AG04450 (cell line): ENCODE measurements at places on chromosomes 4 and X.
A peak's percentile ranks its signal among the peaks of the same experiment; 100 is the strongest.

DNA sequence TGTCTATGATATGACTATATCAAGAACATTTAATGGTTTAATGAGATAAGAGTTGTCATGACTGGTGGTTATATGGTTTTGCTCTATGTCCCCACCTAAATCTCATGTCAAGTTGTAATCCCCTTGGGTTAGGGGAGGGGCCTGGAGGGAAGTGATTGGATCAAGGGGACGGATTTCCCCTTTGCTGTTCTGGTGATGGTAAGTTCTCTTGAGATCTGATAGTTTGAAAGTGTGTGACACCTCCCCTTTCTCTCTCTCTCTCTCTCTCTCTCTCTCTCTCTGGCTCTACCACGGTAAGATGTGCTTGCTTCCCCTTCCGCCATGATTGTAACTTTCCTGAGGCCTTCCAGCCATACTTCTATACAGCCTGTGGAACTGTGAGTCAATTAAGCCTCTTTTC lies 803.4 kb downstream of the TRIML1 start:
- DNase-seq: no peak

DNA sequence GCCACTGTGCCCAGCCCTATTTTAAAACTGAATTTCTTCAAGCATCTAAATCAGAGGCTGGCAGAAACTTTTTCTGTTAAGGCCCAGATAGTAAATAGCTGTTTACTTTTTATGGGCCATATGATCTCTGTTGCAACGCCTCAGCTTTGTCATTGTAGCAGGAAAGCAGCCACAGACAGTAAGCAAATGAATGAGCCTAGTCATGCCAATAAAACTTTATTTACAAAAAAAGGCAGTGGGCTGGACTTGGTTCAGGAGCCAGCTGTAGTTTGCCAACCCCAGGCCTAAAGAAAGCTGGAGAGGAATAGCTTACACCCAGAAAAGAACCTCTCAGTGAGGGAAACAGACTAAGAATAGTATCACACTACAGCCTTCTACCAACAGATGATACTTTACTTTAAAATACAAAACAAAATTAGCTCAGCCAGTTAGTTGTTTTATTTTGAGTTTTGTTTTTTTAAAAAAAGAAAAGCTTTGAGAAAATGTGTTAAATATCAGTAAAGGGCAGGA lies 25.5 kb downstream of the CHST7 start:
- DNase-seq: no peak

DNA sequence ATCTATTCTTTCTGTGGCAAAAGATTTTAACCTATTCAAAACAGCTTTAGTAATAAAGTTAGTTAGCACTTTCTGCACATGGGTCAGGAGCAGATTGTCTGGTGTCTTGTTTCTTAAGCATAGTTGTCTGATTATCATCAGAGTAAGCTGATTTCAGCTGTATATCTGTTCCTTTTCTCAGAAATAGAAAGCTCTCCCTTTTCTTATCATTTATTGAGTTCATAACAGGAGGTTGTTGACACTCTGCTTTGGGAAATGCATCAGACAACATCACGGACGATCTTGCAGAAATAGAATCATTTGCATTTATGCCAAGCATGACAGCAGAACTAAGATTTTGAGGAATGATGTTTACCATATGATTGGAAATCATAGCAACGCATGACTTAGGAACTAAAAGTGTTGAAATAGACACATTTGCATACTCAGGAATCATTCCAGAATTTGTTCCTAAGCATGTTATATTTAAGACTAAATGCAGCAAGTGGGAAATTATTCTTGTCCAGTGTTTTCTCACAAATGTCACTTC lies 66.7 kb downstream of the RBMX2 start:
- DNase-seq: no peak

DNA sequence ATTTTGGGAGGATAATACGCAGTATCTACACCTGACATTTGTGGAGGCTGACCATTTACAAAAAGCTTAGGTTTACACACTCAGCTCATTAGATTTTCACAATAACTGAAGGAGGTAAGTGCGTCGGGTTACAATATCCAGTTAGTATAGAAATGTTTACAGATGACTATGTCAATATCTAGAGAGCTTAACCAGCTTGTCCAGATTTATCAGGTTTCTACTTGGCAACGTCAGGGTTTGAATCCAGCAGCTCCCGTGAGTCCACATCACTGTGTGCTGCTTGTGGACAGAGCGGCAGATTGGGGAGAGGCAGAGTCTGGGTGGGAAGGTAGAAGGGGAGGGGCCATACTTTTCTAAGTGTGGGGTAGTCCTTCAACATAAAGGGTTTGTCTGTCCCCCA lies 28.3 kb downstream of the ARHGAP10 start:
- DNase-seq: no peak

DNA sequence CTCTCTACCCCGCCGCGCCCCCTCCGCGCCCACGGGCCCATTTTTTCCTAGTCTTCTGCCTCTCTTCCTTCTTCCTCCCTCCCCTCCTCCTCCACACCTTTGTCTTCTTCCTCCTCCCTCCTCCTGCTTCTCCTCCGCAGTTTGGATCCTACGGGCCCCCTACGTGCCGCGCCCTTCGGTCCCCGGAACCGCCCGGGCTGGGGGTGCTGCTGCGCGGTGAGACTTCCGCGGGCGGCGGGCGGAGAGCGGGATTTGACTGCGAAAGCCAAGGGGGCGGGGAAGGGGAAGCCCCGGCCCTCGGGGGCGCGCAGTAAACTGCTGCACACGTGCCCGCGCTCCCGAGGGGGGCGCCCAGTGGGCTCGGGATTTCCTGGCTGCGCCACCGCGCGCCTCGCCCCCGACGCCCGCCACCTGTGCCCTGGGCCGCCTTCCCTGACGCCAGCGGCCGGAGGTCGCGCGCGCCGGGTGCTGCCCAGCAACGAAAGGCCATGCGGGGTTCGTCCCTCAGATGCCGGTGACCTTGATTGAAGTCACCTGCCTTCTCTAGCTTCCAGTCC lies 3.3 kb upstream of the NKX3-2 start:
- no peak for DNase-seq

GRCh38 chr4:101421386-101421785 lies 74.1 kb upstream of the PPP3CA start:
- no peak for DNase-seq

- no peak for DNase-seq
Observed at GRCh38 chrX:133215017-133215416, 3.1 kb downstream of the TFDP3 start.

GRCh38 chrX:57528670-57529255 lies 63.0 kb upstream of the ZXDB start:
- DNase-seq: no peak

- no peak for DNase-seq
Observed at GRCh38 chr4:40916880-40917279, 167.1 kb downstream of the NSUN7 start.

DNA sequence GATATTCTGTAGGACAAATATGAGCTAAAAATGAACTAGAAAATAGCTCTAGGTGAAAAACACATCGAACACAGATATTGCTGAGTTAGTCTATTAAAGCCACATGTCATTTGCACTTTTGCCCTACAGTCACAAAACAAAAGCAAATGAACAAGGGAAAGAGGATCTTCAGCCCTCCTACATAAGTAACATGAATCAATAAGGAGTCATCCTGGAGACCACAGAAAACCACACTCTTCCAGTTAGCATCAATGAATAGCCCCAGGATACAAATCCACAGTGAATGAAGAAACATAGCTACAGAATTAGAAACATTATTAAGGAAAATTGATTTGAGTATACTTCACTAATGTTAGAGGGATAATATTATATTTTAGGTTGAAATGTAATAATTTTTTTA lies 311.4 kb downstream of the MAPK10 start:
- DNase-seq: no peak

GRCh38 chr4:95409750-95410149 lies 139.0 kb downstream of the UNC5C start:
- no peak for DNase-seq

- peak; percentile 67 for DNase-seq
Observed at GRCh38 chr4:106287353-106287969, 28.5 kb downstream of the TBCK start.

GRCh38 chrX:15664487-15665444 lies at the start of gene CLTRN:
CLTRN (minus strand) TSS chrX:15664805; CDS start chrX:15664775, 30 bp downstream.
- no peak for DNase-seq

DNA sequence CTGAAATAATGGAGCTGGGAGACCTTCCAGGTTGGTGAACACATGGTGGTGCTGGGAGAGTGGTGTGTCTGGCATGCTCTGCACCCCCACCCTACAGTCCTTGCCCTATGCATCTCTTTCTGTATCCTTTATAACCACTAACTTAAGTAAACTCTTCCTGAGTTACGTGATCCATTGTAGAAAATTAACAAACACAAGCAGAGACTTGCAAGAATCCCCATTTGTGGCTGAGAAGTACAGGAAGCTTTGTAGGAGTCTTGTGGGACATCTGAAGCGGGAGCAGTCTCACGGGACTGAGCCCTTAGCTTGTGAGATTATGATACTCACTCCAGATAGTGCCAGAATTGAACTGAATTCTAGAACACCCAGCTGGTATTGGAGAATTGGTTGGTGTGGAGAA lies 14.3 kb upstream of the FAM13A start:
- no peak for DNase-seq

DNA sequence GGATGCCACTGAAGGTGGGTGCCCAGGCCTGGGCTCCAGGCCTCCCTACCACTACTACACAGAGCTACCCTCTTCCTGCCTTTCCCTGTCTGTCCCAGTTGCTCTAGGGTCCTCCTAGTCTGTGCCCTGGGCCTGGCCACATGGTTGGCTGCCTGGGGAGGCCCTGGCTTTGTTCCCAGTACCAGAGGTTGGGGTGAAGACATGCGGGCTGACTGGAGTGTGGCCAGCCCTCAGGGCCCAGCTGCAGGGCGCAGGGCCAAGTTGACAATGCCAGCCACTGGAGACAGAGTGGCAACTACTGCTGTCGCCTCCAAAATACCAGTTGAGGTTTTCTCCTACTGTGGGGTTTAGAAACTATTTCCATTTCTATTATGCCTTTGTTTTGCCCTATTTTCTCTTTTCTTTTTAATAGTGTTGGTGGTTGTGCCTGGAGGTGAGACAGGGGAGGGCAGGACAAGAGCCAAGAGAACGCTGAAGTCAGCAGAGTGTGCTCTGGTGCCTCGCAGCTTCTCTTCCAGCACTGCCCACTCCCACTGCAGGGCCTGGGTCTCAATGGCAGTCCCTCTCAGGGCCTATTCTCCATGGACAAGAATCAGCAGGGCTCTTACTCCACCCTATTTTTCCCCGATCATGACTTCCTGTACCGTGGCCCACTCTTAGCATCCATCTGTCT lies 32.2 kb upstream of the XPNPEP2 start:
- DNase-seq: no peak

- DNase-seq: no peak
Observed at GRCh38 chr4:187929024-187929423, 66.5 kb upstream of the ZFP42 start.

GRCh38 chr4:119657111-119657611 lies 28.6 kb upstream of the PDE5A start:
- no peak for DNase-seq

GRCh38 chr4:6944301-6945051 lies 34.9 kb downstream of the TBC1D14 start:
- DNase-seq: no peak

DNA sequence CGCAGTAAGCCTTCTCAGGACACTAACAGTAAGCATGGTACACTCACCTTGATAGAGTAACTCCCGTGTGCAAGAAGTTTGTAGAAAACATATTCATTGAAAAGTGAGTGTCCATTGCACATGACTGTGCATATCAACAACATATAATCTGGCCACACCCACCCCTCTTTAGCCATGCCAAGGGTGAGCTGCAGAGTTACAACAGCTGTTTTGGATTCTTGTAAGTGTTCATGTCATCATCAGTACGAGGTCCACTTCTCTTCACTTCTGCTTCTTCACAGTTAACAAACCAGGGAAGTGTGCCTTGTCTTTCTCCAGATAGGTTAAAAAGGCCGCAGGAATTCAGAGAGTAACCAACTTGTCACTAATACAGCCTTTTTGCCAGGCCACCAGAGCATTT lies 116.6 kb downstream of the IRF2 start:
- DNase-seq: no peak

DNA sequence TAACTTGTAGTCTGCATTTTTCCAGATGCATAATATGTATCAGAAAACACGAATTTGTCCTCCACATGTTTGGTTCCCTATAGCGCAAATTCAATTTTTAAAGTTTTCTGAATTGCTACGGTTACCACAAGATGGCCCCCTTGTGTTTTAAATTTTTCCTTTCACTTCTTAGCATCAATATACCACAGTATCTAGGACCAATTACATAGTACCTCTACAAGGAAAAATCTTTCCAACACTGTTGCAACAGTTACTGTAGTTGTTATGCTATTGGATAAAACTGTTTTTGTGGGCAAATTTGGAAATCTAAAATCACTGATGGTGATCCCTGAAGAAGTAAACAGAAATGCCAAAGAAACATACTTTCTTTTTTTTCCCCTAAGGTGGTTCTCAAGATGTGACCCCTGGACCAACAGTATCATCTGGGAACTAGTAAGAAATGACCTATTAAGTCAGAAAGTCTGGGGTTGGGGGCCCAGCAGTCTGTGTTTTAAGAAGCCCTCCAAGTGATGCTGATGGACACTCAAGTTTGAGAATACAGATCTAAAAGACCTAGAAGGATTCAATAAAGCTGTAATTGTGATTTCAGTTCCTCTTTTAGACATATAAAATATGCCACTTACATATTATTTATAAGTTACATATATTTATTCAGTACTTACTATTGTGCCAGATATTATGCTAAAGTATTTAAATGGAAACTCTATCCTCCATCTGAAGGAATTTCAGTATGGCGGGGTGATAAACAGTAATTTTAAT lies 3.1 kb downstream of the ZGRF1 start:
- DNase-seq: no peak

DNA sequence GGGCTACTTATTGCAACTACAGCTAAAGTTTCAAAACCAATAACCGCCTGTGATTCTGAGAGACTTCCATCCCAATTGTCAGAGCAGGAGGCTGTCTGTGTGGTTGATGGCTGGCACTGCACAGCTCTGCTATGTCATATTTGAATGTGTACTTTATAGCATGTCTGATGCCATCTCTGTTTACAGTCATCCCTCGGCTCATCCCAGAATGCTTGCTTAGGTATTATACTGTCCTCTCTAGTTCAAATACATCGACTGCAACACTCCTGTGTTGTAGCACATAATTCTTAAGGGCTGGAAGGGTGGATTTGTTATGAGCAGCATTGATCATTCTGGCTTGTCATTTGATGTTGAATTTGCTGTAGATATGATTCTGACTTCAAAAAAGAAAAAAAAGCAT lies 1617.5 kb upstream of the TENM3 start:
- no peak for DNase-seq

- DNase-seq: no peak
Observed at GRCh38 chr4:56930638-56931037, 22.9 kb downstream of the REST start.

GRCh38 chrX:153763298-153763932 lies 634 bp upstream of the PLXNB3 start:
- DNase-seq: no peak

- DNase-seq: no peak
Observed at GRCh38 chr4:172153719-172154118, 340.5 kb downstream of the GALNTL6 start.

GRCh38 chr4:102341201-102341600 lies 4.1 kb downstream of the SLC39A8 start:
- DNase-seq: no peak

- peak; percentile 13 for DNase-seq
Observed at GRCh38 chr4:25113915-25114904, 46.0 kb downstream of the SEPSECS start.

GRCh38 chrX:139828033-139828432 lies 104.8 kb downstream of the ATP11C start:
- DNase-seq: no peak

GRCh38 chr4:74044677-74045076 lies 6.2 kb upstream of the CXCL3 start:
- no peak for DNase-seq
